AG08395 (cell line): ENCODE measurements at places on chromosomes 12 and 14.
A peak's percentile ranks its signal among the peaks of the same experiment; 100 is the strongest.

DNA sequence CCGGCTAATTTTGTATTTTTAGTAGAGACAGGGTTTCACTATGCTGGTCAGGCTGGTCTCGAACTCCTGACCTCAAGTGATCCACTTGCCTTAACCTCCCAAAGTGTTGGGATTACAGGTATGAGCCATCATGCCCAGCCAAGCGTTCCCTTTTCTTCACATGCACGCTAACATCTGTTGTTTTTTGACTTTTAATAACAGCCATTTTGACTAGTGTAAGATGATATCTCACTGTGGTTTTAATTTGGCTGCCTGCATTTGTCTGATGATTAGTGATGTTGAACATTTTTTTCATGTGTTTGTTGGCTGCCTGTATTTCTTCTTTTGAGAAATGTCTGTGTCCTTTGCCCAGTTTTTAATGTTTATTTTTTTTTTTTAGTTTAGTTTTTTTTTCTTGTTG is 10.2 kb upstream of the YARS2 start:
- no peak for DNase-seq

DNA sequence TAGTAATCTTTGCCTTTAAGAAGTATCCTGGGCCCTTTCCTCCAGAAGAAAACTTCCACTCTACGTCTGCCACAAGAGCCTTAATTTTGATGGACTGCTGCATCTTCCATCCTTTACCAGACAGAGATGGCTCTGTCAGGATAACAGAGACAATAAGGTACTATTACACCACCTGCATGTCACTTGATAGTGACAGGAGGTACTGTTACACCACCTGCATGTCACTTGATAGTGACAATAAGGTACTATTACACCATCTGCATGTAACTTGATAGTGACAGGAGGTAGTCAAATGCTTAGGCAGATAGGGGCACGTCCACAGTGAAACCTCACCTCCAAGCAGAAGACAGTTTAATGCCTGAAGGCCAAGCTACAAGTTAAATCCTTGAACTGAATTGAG is 13.9 kb downstream of the OR6C74 start:
- DNase-seq = no peak

GRCh38 chr12:113065126-113066007 is 8.8 kb downstream of the DTX1 start:
- peak; percentile 33 for DNase-seq

DNA sequence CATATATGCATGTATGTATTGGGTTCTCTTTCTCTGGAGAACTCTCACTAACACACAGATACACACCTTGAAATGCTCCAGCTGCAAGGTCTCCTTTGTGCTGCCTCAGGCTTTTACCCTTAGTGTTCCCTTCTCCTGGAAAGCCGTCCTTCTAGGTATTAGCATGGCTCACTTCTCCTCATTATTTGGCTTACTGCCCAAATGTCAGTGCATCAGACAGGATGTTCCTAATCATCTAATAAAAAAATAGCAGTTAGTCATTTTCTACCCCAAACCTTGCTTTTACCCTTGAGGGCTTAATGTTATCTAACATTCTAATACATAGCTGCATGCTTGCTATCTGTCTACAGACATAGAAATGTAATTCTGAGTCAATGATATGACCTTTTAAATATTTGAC is 109.0 kb upstream of the SLC16A7 start:
- no peak for DNase-seq
